ENCODE measurements at places on chromosomes 1 and 21.
A peak's percentile ranks its signal among the peaks of the same experiment; 100 is the strongest.

- DNase-seq = peak; percentile 86
Observed at GRCh38 chr1:59738591-59739015, 76.1 kb upstream of the HOOK1 start.

DNA sequence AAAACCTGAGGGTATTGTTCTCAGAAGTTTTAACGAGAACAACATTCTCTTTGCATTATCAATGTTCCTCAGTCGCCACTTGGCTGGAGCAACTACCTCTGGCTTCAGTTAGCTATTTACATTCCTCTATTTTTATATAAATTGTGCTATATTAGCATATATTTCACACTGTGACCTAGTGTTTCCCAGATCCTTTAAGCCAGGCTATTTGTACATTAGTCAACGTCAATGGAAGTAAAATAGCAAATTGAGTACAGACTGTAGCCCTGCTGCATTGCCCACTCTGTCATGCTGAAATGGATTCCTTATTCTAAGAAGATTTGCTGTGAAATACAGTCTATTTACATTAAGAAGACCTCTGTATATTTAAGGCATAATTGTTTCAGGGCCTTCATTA is 213.8 kb downstream of the ROR1 start:
- DNase-seq = no peak

- DNase-seq = no peak
Observed at GRCh38 chr1:110475362-110476027, 24.5 kb downstream of the PROK1 start.

DNA sequence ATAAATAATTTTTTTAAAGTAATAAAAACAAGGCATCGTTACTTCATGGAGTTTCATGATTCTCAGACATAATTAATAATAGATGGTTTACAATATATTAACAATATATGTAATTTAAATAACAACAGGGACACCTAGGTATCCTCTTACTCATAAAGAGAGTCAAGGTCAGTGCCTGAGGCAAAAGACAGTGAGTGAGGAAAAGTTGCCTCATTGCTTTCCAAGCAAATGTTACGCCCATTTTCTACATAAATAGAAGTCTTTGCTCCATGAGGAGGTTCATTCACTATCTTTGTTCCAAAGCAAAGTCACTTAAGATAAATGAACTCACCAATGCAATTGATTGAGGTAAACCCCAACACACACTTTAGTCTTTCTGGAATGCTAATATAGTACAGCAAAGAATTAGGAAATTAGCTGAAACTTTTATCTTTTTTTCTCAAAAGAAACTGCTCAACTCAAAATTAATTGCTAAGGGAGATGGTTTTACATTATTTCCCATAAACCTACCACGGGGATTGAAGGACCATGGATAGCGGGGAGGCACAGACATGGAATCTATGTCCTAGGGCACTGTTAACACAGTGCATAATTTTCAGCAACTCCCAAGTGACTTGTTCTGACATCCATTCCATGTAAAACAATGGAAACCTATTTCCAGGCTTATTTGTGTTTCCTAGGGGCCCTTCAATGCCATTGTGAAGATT is 19.6 kb downstream of the BCL9 start:
- DNase-seq = peak; percentile 2

DNA sequence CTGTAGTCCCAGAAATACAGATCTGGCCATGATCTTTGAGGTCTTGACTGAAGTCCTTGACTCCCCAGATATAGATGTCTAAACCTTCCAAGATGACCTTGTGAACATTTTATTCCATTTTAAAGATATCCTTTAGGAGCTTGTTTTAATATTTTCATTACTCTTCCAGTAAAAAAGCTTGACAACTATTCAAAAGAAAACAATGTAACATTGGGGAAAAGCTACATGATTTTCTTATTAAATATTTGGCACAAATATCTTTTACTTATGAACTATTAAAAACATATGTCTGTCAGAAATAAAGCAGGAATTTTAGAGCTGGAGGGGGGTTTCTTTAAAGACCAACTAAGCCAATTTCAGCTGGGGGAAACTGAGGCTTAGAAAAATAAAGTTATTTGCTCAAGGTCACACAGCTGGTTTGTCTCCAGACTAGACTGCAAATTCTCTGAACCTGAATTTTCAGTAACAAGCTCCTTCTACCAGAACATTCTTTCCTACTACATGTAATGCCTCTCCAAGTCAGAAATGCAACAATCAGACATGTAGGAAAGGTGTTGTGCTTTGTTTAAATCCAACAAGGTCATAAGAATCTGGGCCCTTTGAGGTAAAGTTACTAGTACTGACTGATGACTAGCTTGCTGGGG is 67.0 kb upstream of the PTCH2 start:
- no peak for DNase-seq

DNA sequence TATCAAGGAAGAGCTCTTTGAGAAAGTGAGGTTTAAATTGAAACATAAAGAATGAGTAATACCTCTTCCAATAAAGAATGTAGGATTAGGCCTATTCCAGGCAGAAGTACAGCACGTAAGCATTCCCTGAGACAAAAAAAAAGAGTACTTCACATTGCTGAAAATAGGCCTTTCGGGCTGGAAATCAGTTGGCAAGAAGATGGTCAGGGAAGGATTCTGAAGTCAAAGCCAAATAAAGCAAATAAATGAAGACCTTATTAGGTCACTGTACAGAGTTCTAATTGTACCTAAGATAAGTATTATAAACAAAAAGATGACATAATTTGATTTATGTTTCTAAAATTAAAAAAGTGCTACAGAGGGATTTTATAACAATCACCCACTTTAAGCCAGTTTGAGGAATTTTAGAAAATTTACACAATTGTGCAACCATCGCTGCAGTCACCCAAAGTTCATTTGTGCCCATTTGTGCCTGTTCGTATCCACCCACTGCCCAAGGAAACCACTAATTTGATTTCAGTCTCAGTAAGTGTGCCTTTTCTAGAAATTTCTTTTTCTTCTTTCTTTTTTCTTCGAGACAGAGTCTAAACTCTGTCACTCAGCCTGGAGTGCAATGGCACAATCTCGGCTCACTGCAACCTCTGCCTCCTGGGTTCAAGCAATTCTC is 58.6 kb downstream of the FMO4 start:
- no peak for DNase-seq

- no peak for DNase-seq
Observed at GRCh38 chr1:75668813-75669212, 55.7 kb upstream of the ACADM start.

GRCh38 chr1:201647094-201647493 is 108.2 kb downstream of the NAV1 start:
- no peak for DNase-seq

GRCh38 chr1:31381394-31382294 is 8.8 kb upstream of the FABP3 start:
- peak; percentile 47 for DNase-seq

- no peak for DNase-seq
Observed at GRCh38 chr1:151482017-151482416, 22.7 kb upstream of the POGZ start.

DNA sequence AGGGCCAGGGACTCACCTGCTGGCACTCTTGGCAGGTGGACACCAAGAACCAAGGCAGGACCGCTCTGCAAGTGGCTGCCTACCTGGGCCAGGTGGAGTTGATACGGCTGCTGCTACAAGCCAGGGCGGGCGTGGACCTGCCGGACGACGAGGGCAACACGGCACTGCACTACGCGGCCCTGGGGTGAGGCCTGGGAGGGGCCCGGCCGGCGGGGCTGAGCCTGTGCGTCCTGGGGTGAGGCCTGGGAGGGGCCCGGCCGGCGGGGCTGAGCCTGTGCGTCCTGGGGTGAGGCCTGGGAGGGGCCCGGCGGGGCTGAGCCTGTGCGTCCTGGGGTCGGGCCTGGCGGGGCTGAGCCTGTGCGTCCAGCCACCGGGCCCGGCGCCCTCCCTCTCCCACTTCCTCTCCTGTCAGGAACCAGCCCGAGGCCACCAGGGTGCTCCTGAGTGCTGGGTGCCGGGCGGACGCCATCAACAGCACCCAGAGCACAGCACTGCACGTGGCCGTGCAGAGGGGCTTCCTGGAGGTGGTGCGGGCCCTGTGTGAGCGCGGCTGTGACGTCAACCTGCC is 4.6 kb upstream of the MMP23B start:
- DNase-seq = no peak

DNA sequence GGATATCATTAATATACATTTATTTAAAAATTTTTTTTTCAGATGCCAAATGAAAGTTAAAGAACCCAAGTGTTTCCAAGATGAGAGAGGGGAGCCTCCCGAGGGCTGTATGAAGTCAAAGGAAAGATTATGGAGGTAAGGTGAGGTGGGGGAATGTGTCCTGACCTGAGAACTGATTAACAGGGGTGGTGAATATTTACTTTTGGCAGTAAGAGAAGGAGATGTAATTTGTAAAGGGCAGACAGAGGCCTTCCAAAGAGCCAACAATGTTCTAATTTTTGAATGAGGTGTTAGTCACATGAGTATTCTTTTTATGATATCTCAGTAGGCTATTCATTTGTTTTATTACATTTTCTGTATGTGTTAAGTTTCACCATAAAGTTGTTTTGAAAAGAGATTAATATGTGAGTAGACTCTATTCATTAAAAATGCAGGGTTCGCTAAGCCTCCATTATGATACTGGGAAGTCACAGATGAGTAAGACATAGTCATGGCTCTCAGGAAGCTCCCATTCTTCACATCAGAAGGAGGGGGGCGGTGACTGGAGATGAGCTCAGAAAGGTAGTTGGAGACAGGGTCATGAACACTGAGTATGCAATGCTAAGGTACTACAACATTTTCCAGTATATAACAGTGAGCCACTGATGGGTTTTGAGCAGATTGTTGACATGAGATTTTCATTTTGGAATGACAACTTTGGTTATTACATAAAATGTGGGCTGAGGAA is 62.4 kb upstream of the TNFSF18 start:
- DNase-seq = peak; percentile 87

- DNase-seq = peak; percentile 99
Observed at GRCh38 chr1:24705260-24706073, 39.8 kb upstream of the CLIC4 start.

DNA sequence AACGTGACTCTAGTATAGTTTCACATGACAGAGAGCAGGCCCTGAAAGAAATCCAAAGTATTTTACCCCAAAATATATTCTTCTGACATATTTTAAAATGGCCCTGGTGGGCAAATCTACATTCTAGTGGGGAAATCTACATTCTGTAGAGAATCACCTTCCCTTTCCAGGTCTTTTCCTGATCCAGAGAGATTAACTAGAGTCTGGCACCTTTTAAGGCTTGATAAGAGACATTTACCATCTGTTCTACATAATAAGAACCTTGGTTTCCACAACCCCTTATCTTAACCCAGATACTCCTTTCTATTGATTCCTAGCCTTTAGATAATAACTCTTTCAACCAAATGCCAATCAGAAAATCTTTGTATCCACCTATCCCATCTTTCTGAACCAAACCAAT is 17.0 kb upstream of the L1TD1 start:
- DNase-seq = no peak

DNA sequence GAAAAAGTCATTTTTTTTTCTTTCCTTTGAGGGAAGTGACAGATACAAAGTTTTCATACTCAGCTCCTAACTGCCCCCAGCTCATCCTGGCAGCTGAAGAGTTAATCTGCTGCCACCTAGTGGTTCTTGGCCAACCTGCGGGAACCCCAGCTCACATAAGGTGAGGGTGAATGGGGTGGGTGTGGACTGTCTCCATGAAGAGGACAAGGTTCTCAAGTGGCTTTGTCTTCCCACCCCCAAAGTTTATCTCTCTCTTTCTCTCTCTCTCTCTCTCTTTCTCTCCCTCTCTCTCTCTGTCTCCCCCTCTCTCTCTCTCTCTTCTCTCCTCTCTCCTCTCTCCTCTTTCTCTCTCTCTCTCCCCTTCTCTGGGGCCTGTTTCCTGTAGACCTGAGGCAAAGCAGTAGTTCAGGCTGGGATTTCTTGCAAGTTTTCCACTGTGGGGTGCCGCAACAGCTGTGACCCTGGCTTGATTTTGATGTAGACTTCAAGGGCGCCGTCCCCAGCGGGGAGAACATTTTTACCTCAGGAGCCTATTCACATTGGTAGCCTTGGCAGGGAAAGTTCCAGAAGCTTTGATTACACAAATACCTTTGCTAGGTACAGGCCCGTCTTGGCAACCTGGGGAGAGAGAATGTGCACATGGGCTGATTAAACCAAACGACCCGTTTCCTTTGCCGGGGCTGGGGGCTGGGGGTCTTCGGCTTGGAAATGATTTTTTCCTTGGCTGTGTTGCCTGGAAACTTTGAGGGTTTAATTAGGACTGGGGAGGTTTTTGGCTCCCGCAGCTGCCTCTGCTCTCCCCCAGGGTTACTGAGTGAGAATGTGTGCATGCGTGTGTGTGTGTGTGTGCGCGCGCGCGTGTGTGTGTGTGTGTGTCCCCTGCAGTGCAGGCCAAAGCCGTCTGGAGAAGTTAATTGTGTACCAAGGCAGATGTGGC is 135.9 kb downstream of the TM2D1 start:
- DNase-seq = peak; percentile 65

- peak; percentile 8 for DNase-seq
Observed at GRCh38 chr1:208950206-208950605, 633.3 kb upstream of the CAMK1G start.

DNA sequence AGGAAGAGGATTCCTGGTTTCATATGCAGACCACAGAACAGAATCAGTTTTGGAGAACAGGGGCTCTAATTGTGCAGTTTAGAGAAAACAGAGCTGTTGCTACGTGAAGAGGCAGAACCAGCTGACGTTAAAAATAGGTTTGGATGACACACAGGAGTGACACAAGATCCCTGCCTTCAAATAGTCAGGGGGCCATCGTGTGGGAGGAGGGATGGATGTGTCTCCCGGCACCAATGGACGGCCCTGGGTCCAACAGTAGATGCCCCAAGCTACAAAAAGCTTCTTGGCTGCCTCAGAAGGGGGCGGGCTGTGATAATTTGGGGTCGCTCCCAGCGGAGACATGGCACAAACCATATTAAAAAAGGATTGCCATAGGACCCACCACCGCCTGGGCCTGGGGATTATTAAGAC is 87.8 kb downstream of the MRPL37 start:
- DNase-seq = no peak

DNA sequence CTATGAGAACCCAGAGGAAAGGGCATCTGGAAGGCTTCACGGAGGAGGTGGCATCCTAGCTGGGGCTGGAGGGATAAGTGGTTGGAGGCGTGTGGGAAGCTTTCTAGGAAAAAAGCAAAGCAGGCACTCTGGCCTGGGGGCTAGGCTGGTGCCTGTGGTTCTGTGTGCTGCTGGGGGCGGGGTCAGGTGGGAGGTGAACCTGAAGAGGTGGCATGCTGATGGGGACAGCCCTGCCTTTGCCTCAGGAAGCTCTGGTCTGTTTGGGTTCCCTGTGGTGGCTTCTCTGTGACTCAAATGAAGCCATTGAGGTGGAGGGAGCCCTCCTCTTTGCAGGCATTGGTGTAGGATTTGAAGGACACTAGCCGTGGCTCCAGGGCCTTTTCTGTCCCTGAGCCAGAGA is 221.6 kb upstream of the POU3F1 start:
- no peak for DNase-seq

- DNase-seq = no peak
Observed at GRCh38 chr1:31400393-31400792, 12.6 kb upstream of the SERINC2 start.
